Activated CD4-positive, alpha-beta T cell treated with anti-CD3 and anti-CD28 coated beads, Interleukin-10, Interleukin-2, amounts not matched to agents 100 ng/mL and 50 ng/mL, durations not matched to agents 16 hours and 8 hours (primary cell): ENCODE measurements at places on chromosomes 1 and 21.

DNA sequence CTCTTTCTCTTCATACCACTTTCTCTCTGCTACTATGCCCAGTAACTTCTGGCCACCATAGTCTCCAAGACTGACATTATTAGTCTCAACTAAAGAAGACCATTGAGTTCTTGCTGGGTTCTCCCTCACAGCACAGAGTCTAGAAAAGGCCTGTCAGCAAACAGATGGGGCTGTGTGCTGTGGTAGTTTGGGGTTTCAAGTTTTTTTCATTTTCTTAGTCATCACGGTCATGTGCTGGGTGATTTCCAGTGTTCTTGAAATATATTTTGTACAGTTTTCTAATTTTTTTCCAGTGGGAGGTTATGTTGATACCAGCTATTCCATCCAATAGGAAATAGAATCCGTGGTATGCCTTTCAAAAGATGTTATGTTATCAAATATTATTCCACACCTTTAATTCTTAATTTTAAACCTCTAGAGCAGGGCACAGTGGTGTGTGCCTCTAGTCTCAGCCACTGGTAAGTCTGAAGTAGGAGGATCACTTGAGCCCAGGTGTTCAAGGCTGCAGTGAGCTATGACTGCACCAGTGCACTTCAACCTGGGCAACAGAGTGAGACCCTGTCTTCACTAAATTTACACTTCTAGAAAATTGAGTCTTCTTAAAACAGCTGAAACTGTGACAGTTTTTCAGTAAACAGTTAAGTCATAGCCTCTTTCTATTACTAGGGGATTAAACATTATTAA, 8.3 kb downstream of the CFHR2 start:
- DNase-seq: no peak

- DNase-seq: no peak
Observed at GRCh38 chr1:31227891-31228568, 11.7 kb downstream of the NKAIN1 start.

- no peak for DNase-seq
Observed at GRCh38 chr1:30612536-30613065, 110.8 kb downstream of the MATN1 start.

- no peak for DNase-seq
Observed at GRCh38 chr1:166858726-166859419, 17.2 kb downstream of the TADA1 start.

- peak; percentile 56 for DNase-seq
Observed at GRCh38 chr1:23108918-23109533, 59.6 kb downstream of the LUZP1 start.

GRCh38 chr1:48227165-48228013, 4.9 kb downstream of the SLC5A9 start:
- DNase-seq: peak; percentile 53

- DNase-seq: no peak
Observed at GRCh38 chr21:30717105-30717504, 1.5 kb downstream of the KRTAP21-3 start.

GRCh38 chr1:203156280-203156679, 19.3 kb downstream of the MYBPH start:
- no peak for DNase-seq

GRCh38 chr1:35577071-35577998, 4.2 kb downstream of the TFAP2E start:
- DNase-seq: peak; percentile 82

DNA sequence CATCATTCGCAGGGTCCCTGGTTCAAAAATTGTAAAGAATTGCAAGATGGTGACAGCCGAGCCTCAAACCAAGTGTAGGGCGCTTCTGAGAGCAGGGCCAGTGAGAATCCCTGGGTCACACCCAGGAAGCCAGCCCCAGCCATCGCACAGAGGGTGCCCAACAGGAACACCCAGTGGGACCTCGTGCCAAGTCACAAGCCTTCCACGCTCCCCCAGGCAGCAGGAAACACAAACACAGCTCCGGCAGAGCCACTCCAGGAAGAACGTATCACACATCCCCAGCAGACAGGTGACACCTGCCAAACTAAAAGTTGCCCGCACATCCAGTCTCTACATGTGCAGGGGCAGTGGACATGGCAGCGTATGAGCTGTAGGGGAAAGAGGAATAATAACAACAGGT, 20.2 kb downstream of the DHRS3 start:
- DNase-seq: no peak

GRCh38 chr1:21254335-21254951, 35.8 kb downstream of the ECE1 start:
- DNase-seq: no peak

GRCh38 chr21:26112975-26113374, 57.6 kb downstream of the APP start:
- DNase-seq: no peak

DNA sequence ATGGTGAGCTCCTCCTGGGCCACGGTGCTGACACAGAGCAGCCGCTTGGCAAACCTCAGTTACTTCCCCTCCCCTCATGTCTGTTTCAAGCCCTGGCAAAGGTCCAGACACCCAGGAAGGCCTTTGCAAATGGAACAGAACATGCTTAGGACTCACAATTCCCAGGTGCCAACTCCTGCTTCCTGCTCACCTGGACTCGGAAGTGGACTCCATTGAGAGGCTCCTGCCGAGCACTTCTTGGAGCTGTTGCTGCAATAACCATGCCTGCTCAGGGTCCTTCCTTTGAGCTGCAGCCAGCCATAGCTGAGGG, 10.7 kb downstream of the DCST2 start:
- no peak for DNase-seq

GRCh38 chr21:45618846-45619485, 24.6 kb upstream of the PCBP3 start:
- no peak for DNase-seq

DNA sequence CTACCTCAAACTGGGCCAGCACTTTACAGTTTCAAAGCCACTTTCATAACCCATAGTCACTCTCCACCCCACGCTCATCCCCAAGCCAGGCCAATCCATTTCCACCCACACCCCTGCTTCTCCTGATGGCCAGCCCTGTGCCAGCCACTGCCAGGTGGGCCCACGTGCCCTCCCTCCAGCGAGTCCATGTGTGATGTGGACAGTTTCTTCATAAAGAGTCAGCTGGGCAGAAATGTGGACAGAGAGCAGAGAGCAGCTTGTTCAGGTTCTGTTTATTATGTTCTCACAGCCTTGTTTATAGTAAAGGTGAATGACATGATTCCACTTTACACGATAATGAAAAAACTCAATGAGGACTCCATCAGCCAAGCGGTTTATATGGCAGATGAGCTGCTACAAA, 37.4 kb upstream of the RGS16 start:
- DNase-seq: no peak

DNA sequence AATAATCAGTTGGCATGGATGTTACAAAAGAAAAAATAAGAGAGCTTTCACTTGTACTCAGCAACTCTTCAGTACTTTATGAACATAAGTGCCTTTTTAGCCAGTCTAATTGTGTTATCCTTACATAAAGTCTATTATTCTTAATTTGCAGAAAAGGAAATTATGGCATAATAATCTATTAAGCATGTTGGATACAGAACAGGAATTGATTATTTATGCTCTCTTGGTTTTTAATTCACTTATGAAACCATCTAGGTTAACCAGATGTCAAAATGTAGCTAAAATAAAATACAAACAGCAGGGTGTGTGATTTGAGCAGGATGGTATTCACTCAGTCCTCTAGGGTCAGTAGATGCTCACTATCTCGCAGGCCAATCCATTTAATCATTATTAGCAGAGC, 79.7 kb downstream of the PLPPR5 start:
- DNase-seq: no peak

DNA sequence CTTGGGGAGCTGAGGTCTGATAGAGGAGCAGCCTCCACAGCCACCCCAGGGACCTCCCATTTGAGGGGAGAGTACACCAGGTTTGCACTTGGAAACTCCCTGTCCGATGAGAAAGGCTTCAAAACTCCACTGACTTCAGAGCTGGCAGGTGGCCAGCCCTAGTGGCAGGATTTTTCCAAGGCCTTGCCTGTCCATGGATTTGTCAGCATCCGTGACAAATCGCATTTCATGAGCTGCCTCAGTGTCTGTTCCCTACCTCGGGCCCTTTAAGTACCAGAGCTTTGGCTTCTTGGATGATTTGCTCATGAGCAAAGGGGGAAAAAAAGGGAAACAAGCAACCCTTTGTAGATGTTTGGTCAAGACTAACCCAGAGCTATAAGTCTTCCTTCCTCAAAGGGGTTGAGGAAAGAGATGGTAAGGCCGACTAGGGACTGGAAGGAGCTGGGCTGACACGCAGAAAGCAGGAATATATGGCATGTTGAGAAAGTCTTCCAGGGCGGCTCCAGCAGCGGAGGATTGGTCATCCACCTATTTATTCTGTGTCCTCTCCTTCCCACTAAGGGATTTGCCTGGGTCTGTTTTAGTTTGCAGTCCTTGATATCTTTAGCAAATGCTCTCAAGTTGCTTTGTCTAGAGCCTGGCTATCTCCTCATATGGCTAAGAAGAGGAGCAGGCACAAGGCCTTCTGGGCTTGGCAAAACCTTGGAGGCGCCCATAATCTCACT, 2.7 kb upstream of the HSPG2 start:
- DNase-seq: no peak

DNA sequence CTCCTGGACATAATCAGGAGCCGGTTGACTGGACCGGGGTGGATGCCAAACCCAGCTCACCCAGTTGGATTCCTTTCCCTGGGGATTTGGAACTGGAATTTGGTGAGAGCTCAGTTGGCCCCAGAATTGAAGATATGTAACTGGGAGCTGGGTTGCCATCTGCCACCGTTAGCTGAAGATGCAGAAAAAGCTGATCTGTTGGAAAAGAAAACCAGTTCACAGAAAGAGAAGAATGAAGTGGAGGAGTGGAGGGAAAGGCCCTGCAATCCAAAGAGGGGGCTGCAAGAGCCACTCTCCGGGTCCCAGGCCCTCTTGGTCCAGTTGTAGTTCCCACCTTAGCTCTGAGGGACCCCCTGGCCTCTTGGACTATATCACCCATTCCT, 16.0 kb downstream of the TEX35 start:
- no peak for DNase-seq

- no peak for DNase-seq
Observed at GRCh38 chr1:118335331-118335732, 150.3 kb upstream of the SPAG17 start.

DNA sequence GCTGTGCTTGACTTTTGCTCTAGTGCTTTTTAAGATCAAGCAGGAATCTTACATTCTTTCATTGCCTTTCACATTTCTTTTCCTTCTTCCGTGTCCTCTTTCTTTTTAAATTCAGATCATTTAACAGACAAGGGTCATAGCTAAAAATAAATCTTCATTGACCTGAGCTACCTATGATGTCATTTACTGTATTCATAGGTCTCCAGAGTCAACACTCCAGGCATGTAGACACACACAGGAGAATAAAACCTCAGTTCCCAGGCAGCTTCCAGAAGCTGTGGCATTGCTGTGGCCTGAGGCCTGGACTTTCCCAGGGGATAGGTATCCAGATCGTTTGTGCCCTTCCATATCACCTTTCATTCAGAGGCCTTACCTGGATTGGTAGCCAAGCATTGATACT, 38.5 kb upstream of the ENAH start:
- DNase-seq: no peak

GRCh38 chr1:75618382-75618781, 7.5 kb upstream of the SLC44A5 start:
- no peak for DNase-seq

DNA sequence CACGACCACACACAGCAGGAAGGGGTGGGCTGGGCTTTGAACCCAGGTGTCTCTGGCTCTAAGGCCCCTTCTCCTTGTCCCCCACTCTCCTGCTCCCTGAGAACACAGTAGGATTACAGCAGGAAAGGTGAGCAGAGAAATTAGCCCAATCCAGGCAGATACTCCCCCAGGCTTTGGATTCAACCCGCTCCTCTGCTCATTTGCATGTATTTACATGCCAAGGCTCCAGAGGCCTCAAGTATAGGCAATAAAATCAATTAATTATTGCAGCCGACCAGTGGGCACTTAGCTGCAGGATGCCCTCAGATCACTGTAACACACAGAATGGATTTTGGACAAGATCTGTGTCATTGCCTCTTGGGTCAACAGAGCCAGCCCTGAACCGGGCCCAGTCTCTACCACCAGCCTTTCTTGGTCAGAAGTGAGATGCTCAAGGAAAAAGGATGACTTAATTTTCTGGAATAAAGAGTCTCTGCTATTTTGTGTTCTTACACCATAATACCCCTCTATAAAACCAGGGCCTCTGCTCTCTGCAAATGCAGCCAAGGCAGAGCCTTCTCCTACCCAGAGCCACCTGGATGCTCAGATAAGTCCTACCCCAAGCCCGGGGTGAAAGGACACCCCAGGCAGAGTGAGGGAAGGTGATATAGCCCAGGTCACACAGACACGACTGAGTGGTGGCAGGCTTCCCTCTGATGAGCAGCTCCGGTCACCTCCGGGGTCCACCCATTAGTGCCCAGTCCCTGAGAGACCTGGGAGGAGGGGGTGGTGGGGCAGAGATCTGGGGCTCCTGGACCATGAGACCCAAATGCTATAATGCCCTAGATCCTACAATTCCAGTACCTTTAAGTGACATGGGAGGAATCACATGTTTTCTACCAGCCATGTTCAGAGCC, 28.9 kb downstream of the MATN1 start:
- DNase-seq: no peak

GRCh38 chr1:32331549-32331948, 4.5 kb downstream of the MARCKSL1 start:
- DNase-seq: no peak

- peak; percentile 81 for DNase-seq
Observed at GRCh38 chr21:45363921-45364467, 41.0 kb upstream of the COL18A1 start.

DNA sequence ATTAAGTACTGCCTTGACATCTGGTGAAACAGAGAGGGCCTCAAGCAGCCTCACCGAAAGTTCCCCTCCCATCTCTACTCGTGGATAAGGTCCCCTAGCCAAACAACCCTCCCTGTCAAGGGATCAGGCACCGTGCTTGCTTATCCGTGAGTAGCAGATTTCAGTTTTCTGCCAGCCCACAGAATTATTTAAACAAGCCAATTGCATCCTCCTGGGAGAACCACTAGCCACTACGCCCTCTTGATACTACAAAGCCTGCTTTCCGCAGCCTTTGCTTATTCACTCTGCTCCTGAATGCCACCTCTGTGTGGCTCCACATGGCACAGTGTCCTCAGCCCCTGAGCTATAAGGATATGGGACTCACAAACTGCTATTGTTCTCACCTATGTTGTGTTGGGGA, 5.9 kb upstream of the TFF2 start:
- no peak for DNase-seq
